Smooth muscle cell of the coronary artery (primary cell): ENCODE measurements at places on chromosomes 3 and 15. TPM values are rescaled to one million over a fixed set of nuclear protein-coding genes. Genes with fewer than 3 reads are reported as not detected.

TRH gene
- not detected in 2 replicates for total RNA-seq

ATP13A4 gene
- 0.23 TPM in 2 replicates for total RNA-seq

SLC33A1 gene
- total RNA-seq = 24.9 and 25.3 TPM in 2 replicates

WDR48 gene
- total RNA-seq = 27.3 and 39.7 TPM in 2 replicates

EFCAB12 gene
- 0.08 TPM in 1 of 2 replicates, not detected in the other for total RNA-seq

P2RY13 gene
- total RNA-seq = not detected in 2 replicates
